Stimulated activated CD8-positive, alpha-beta memory T cell treated with anti-CD3 and anti-CD28 coated beads, Interleukin-2, amount 100 ng/mL, for 1 hour (primary cell): ENCODE measurements at places on chromosomes 1 and 21.

DNA sequence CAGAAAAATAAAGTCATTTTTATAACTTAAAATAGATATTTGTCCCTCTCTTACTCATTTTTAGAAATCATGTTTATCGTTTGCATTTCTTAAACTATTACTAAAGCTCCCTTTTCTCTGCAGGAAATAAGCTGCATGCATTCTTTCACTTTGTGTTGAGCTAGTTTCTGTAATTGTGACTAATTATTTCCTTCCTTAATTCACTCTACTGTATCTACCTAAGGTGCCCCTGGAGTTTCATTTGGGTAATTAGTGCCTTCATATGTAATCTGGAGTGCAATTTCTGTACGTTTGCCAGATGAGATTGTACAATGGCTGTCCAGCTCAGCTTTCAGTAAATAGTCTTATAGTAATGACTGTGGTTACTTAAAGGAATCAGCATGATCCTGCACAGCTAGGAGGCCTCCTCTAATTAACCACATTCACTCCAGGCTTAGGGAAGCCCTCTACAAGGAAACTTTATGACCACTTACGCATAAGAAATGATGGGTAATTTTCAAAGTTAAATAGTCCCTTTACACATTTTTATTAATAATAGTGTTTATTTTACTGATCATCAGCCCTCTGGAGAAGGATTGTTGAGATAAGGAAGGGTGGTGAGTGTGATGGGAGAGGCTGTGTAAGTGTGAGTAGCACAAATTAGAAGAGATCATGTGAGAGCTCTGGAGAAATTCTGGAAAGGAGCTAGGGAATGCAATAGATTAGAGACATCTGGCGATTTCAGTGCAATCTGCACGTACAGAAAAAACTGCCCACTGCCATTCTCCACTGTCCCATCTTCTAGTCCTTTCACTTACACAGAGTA, 86.8 kb downstream of the LRRC8C start:
- no peak for DNase-seq

GRCh38 chr1:20725189-20726117, 7.0 kb downstream of the SH2D5 start:
- DNase-seq = no peak

DNA sequence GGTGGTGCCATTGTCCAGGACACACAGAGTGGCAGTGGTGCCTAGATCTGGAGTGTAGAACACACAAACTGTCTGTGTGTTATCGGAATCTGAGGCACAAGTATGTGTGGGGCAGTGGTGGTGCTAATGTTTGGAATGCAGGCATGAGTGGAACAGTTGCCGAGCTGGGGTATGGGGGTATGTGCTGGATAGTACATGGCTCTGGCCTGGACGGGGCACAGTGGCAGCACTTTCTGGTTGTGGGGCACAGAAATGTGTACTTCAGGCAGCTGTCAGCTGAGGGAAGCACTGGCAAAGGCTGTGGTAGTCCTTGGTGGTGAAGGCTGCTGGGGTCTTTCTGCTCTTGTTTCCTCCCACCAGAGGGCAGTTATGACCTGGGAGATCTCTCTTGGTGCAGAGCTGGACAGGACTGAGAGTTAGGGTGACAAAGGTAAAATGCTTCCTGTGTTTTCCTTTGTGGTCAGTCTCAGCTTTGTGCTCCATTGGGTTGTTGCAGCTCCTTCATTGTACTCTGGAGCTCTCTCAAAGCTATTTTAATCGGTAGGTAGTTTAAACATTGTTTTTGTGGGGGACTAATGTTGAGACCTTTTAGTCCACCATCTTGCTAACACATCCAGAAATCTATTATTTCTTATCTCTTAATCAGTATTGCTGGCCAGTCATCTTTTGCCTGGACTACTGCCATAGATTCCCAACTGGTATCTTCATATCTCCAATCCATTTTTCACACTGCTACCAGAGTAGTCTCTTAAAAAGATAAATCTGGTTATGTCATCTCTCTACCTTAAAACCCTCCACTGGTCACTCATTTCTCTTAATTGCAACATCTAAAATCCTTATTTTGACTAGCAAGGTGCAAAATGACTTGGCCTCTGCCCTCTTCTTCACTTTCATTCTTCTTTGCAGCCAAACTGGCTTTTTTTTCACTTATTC, 83.9 kb upstream of the NBPF4 start:
- DNase-seq = no peak

GRCh38 chr1:169689395-169689794, 22.0 kb downstream of the SELL start:
- no peak for DNase-seq

DNA sequence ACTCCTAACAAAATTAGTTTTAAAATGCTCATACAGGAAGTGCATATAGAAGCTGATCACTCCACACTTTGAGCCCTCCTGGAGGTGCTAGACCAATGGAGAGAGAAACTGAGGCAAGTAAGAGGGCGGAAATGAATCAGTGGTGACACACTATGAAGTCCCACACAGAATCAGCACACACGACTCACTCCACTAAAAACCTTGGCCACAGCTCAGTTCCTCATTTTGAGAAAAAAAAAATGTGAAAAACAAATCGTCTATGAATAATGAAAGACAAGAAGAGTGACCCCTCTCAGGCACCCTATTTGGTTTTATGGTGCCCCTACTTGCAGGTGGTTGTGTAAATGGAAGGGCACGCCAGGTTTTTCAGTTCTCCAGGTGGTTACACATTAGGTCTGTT, 675.1 kb upstream of the BRINP3 start:
- no peak for DNase-seq

GRCh38 chr21:16310176-16310575, 580.4 kb downstream of the USP25 start:
- no peak for DNase-seq

GRCh38 chr1:66335859-66336640, 197.9 kb upstream of the SGIP1 start:
- DNase-seq = peak; percentile 36

- no peak for DNase-seq
These were observed 173.0 kb downstream of the ADGRL4 start for GRCh38 chr1:78833491-78833890.

GRCh38 chr1:222691016-222691415, 21.3 kb downstream of the AIDA start:
- no peak for DNase-seq

DNA sequence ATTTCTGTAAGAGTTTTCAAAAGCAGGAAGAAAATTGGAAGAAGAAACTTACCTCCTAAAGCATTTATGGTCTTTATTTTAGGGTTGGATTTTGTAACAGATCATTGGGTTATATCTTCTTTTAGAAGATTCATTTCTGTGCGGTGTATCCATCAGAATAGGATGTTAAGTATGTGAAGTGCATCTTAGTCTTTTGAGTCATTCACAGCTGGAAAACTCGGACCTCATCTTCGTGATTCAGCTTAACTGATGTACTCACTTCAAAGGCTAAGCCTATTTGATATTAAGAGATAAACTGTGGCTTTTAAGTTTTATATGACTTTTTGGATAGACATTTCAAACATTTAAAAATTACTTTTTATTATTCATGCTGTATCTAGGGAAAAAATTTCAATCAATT, 56.3 kb downstream of the GIPC2 start:
- no peak for DNase-seq

- DNase-seq = no peak
These were observed 71.5 kb downstream of the DISP1 start for GRCh38 chr1:222886194-222886854.

DNA sequence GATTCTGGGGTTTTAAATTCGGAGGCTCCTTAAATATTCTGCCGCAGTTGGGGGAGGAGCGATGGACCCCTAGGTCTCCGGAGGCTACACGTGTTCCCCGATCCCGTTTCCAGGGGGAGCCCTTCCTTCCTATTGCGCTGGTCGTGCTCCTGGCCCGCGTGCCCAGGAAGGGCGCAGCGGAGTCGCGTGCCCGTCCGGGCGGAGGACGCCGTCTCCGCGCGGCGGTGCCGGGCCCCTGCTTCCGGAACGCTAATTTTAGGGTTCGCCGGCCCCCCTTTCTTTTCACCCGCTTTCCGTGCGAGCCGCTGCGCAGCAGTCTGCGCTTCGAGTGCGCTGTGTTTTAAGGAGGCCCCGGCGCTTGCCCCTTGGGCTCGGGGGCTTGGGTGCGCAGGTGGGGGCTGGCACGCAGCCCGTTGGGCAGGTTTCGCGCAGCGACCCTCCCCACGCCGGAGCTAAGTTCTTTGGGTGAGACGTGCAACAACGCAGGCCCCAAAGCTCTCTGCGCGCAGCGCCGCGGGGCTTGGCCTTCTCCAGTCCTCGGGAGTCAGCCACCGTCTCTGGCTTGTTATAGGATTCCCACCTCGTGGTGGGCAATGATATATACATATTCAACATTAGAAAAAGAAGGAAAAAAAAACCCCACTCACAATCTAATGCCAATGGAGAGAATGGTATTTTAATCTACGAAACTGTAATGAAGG, 43.5 kb upstream of the DNAJC6 start:
- no peak for DNase-seq

DNA sequence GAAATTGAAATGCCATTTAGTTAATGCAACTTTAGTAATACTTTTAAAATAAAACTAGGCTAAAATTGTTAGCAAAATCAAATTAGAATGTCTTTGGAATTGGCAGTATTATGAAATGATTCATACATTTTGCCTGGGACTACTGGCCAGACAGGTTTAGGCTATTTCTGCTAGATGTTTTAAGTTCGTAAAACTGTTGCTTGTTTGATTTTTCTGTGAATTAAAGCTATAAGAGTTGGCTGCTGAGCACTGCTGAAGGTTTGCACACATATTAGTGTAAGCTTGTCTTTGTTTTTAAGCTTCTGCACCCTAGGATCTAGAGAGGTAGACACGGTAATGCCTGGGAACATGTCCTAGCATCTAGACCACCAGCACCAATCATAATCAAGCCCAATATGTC, 1094.6 kb upstream of the ADGRL4 start:
- no peak for DNase-seq

- DNase-seq = no peak
These were observed 59.9 kb downstream of the TNN start for GRCh38 chr1:175127565-175127964.

GRCh38 chr21:45574691-45575090, 32.5 kb upstream of the SLC19A1 start:
- DNase-seq = no peak

GRCh38 chr1:221816899-221817298, 75.0 kb upstream of the DUSP10 start:
- no peak for DNase-seq

- DNase-seq = no peak
These were observed 9.1 kb downstream of the PPFIA4 start for GRCh38 chr1:203035111-203036000.

DNA sequence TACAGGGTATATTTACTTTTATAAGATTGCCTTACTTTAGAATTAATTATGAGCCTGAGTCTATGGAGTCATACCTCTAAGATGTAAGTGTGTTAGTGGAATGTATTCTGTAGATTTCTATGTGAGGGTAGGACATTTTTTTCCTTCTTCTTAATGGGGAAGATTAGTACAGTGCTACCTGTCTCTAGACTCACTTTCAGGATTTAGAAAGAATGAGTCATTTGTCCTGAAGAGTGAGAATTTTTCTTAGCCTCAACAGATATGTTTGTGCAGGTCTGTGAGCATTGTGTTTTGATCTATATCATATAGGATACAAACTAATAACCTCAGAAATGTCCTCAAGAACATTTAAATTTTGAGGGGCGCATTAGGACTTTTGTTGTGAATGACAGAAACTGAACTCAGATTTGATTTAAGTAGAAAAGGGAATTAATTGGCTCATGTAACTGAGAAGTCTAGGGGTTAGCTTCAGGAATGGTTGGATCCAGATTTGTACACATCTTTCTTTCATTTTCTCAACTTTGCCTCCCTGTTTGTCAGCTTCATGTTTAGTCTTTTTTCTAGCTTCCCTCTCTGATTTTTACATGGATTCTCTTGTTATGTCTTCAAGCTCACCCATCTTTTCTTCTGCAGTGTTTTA, 45.3 kb downstream of the TTC3 start:
- DNase-seq = no peak

- no peak for DNase-seq
These were observed 212.5 kb downstream of the FGGY start for GRCh38 chr1:59509341-59509875.

GRCh38 chr1:115069659-115070308, 19.5 kb downstream of the TSPAN2 start:
- DNase-seq = no peak

DNA sequence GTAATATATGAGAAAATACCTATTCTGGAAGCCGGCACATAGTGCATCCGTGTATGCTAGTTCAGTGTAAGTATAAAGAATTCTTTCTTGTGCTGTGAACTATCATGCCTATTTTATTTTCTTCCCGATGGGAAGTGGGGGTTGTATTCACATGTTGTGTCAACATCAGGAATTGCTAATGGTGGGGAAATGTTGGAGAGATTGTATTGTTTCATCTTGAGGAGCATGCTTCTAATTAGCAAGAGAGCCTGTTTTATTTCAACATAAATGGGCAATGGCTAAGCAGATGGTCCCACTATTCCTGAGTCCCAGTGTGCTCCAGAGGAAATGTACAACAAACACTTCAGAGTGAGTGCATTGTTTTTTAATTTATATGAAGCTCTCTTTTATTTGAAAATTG, 485.2 kb downstream of the PLPP3 start:
- no peak for DNase-seq

DNA sequence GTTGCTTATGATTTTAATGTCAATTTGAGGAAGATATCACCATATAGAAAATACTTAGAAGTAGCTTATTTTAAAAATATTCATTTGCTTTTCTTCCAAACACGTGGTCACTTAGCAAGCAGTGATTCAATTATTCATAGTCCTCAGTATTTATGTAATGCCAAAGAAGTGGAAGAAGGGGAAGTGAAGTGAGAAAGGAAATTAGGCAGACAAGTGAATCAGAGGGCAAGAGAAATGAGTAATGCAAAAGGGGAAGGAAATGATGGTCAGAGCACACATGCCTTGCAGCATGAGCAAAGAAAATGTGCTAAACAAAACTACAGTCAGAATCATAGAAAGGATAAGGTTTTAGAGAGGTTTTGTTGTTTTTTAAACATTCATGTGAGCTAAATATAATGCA, 31.8 kb downstream of the SDCCAG8 start:
- no peak for DNase-seq

GRCh38 chr21:45405271-45405818, 380 bp downstream of the COL18A1 start:
- DNase-seq = no peak

DNA sequence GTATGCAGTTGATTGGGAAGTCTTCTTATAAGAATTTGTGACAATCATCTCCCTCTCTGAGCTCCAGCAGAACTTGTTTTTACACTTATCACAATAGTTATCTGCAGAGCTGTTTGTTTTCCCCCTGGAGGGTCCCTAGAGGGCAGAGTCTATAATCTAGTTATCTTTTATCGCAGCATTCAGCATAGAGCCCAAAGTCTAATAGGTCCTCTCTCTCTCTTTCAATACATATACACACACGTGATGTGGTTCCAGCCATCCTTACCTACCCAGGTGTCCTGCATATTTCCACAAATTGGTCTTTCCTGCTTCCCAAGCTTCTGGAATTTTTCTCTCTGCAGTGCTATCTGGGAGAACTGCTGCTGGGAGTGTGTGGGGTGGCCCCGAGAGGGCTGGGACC, 229.6 kb upstream of the KIAA0040 start:
- no peak for DNase-seq

- DNase-seq = no peak
These were observed 84.0 kb upstream of the USP25 start for GRCh38 chr21:15645830-15646229.

GRCh38 chr1:232667778-232668165, 37.8 kb upstream of the SIPA1L2 start:
- DNase-seq = no peak
